Coronary artery (tissue), 2 donors: ENCODE measurements at places on chromosomes 2 and 18.

GRCh38 chr2:74991977-74992376, 33.5 kb downstream of the POLE4 start:
- DNase-seq: no peak

DNA sequence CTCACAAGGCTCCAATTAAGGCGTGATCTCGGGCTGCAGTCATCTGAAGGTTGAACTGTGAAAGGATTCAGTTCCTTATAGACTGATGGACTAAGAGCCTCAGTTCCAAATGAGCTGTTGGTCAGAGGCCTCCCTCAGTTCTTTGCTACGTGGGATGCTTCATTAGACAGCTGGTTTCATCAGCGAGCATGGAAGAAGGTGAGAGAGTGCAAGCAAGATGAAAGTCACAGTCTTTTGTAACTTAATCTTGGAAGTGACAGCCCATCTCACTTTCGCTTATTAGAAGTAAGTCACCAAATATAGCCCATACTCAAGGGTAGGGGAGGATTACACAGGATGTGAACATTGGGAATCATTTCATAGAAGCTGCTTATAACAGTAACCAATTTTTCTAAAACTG, 26.8 kb downstream of the PPP1CB start:
- DNase-seq: no peak

- DNase-seq: no peak
Observed at GRCh38 chr18:9188359-9189231, 52.0 kb downstream of the ANKRD12 start.

DNA sequence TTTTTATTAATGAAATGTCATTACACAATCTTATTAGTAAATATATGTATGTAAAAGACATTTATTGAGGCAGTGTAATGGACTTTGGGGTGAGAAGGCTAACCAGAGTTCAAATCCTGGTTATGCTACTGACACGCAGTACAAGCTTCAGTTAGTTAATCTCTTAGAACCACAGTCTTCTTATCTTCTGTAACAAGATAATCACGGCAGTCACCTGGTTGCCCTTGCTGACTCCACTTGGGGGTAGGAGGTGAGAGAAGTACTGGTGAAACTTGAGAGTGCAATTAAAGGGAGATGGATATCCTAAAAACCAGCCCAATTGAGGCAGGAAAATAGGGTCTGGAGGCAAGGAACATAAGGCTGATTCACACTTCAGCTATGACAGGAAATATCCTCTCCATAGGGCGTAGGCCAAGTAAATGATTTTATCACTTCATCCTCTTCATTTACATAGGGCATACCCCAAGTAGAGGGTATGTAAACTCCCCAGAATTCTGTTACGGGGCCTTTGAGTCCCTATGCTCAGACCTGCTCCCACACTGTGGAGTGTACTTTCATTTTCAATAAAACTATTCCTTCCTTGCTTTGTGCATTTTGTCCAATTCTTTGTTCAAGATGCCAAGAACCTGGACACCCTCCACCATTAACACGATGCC, 21.3 kb downstream of the SKA1 start:
- no peak for DNase-seq

DNA sequence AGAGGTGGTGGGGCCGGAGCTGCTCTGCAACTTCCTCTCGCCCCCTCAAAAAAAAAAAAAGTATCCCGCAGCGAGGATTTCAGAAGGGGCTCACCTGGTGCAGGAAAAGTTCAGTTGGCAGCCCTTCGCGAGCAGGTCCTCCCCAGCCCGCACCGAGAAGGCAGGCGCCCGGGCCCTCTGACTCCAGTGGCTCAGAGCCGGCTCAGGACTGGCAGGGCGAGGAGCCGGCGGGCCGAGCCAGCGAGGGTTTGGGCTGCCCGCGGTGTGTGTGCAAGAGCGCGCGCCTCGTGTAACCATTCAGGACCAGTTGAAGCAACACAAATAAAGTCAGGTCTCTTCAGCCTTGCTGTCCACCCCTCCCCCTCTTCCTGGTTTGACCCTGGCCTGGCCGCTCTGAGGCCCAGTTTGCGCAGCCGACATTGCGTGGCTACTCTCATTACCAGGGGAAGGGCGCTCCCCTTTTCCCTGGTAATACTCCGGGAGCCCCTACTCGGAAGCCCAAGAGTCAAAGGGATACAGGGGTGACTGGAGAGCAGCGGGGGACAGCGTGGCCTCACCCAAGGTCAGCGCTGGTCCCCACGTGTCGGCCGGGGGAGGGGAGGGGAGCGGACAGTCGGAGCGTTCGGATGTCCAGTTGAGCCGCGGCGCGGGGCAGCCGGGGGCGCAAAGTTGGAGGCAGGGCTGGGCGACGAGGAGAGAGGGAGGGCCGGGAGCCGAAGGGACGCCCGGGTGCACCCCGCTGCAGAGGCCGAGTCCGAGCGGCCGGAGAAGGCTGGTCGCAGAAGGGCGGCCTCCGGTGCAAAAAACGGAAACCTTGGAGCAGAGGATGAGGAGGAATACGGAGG, 12.3 kb downstream of the EN1 start:
- DNase-seq: no peak

DNA sequence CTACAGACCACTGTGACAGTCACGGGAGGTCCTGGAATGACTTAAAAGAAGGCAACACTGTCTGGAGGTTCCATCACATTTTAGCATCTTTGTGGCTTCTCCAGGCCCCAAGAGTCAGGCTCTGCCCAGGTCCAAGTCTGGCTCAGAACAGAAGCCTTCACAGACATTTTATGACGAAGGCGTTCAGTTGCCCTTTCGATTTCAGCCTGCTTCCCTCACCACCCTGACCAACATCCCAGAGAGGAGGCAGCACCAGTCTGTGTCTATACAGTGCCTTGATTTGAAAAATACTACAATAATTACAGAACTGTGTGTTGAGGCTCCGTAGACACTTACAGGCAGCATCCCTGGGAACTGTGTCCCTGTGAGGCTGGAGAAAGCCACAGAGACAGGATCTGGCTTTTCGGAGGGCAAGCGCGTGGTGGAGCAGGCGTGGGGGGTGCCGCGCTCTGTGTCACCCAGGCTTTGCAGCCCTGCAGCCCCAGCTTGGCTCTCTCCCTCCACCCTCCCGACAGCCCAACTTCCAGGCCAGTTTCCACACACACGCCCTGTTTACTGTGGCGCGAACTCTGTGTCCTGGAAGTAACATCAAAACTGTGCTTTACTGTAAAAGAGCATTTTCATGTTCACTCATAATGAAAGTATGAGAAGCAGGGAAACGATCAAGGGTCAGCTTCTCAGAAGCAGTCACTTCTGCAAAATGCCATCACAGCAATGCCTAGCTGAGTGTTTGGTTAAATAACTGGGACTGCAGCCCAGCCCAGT, 153.5 kb upstream of the ALKAL2 start:
- DNase-seq: no peak
